WERI-Rb-1 (cell line): ENCODE measurements at places on chromosomes 1 and 21.
A peak's percentile ranks its signal among the peaks of the same experiment; 100 is the strongest.

- DNase-seq, result peak; percentile 14
Observed at GRCh38 chr1:91400133-91400725, 4.4 kb downstream of the HFM1 start.

DNA sequence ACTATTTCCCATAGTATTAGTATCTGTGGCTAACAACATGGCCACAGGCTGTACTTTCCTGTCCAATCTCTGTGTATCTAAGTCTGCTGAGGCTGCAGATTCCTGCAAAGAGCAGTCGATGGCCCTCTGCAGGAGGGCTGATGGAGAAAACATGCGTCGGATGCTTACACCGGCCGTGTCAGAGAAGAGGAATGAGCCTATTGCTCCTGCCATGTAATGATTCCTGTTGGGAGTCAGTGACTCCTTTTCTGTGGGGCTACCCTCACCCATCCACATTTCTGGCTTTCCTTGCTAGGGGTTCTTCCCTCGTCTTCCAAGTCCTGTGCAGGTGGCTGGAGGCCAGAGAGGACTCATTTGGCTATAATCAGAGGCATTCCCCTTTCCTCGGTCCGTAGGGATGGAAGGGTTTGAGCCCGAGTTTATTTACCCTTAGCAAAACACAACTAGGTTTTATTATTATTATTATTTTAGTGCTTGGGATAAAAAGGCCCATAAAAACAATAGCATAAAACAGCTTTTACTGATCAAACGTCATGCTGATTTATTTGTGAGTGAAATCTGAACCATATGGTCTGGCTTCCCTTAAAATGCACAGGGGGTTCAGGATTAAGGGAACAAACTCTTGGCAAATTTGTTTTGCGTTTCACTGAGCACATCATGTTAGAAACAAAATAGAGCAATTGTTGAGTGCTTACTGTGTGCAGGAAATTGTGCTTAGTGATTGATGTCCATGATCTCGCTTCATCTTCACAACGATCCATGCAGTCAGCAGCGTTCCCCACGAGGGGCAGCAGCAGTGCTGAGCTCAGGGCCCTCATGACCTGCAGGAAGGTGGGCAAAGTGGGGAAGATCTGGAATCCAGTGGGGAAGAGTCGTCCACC is 70.8 kb downstream of the KIF26B start:
- DNase-seq, result no peak

DNA sequence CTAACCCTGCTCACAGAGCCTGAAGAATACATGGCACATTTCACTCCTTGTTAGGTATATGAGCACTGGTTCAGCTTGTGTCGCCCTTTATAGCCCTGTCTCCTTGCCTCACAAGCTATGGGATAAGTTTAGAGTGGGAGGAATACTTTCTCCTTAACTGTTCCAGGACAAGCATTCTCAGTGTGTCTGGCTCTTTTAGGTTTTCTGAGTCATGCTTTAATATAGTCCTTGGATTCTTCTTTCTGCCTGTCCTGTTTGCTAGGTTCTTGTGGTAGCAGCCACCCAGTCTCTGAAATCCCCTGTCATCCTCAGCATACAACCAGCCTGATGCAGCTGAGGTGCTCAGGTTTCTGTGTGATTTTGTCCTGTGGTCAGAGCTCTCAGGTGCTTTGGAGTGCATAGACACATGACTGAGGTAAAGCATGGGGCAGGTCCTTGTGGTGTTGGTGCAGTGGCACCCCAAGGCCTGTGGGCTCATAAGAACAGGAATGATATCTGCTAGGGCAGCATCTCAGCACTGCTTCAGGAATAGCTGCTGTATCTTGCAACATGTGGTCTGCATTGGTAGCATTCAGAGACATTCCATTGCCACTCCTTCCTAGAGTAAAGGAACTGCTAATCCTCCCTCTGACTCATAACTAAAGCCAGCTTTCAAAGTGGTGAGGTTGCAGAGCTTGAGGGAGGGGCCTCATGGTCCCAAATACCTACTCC is 14.2 kb upstream of the CASQ2 start:
- no peak for DNase-seq

GRCh38 chr1:205939690-205940330 is 3.4 kb downstream of the SLC26A9 start:
- DNase-seq, result peak; percentile 87

- DNase-seq, result no peak
Observed at GRCh38 chr1:22108339-22109105, 34.4 kb downstream of the WNT4 start.

DNA sequence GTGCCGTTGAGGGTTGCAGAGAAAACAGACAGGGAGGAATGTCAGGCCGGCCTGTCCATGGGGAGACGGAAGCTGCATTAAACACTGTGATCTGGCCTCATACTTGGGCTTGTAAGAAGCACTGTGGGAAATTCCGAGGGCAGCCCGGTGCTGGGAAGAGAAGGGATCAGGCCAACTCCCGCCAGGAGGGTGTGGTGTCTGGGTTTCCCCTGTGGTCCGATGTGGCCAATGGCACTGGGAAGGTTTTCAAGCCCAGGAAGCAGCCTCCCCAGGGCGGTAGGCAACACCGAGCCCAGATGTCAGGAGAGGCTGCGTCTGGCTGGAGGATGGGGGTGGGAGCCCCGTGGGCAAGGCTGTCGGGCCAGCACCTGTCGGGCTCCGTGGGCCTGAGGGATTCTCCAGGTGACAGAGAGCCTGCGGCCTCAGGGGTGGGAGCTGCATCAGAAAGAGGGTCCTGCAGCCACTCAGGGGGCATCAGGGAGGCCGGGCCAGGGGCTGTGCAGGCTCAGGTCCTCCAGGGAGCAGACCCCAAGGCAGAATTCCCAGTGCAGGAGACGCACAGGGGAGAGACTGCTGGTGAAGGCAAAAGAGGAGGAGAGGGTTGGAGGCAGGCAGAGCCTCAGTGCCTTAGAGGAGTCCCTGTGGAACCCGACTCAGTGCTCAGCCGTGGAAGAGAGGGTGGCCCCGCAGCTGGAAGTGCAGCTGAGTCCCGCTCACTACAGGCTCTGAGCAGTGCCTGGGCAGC is 8.4 kb downstream of the UBASH3A start:
- no peak for DNase-seq

DNA sequence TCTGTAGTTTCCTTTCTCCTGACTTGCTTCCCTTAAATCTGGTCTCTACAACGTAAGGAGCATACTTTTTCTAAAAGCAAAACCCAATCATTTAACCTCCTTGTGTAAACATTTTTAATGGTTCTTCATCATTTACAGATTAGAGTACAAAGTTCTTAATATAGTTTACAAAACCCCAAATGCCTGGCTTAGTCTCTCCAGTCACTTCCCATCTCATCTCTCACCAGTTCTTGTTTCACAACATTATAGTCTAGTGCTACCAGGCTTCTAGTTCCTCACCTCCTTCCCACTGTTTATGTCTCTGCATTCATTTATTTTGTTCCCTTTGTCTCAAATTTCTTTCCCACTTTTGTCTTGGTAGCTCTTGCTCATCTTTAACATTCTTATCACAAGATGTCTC is 168.4 kb downstream of the FASLG start:
- no peak for DNase-seq

GRCh38 chr1:89598450-89599331 is 34.2 kb upstream of the LRRC8C start:
- no peak for DNase-seq

- DNase-seq, result no peak
Observed at GRCh38 chr1:214472364-214472763, 79.0 kb downstream of the PTPN14 start.

- DNase-seq, result peak; percentile 75
Observed at GRCh38 chr1:50271968-50272578, 151.2 kb downstream of the DMRTA2 start.

DNA sequence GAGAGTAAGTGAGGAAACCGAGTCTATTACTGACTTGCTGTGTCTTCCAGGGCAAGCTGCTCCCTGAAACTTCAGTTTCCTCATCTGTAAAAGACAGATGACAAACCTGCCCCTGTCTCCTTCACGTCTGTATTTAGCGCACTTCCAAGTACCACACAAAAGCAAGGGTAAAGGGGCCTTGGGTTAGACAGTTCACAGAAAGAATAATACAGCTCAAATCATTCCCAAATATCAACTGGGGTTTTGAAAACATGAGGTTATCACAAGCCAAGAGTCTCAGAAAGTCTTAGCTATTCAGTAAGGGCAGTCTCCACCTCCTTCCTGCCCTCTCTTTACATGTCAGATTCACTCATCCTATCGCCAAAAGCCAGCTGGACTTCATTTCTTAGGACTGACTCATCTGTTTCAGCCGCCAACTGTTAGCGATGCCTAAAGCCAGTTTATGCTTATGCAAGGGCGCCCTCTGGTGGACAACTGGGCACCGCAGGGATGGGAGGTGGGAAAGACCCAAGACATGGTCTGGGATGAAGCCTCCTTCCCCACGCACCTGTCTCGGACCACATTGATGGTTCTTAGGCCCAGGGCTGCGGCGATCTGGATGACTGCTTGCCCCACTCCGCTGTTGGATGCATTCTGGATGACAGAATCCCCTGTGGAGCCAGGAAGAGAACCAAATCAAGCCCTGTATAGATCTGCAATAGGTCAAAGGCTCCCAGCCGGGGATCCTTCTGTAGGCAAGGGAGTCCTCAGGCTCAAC is 21.1 kb upstream of the SRSF4 start:
- peak; percentile 94 for DNase-seq

DNA sequence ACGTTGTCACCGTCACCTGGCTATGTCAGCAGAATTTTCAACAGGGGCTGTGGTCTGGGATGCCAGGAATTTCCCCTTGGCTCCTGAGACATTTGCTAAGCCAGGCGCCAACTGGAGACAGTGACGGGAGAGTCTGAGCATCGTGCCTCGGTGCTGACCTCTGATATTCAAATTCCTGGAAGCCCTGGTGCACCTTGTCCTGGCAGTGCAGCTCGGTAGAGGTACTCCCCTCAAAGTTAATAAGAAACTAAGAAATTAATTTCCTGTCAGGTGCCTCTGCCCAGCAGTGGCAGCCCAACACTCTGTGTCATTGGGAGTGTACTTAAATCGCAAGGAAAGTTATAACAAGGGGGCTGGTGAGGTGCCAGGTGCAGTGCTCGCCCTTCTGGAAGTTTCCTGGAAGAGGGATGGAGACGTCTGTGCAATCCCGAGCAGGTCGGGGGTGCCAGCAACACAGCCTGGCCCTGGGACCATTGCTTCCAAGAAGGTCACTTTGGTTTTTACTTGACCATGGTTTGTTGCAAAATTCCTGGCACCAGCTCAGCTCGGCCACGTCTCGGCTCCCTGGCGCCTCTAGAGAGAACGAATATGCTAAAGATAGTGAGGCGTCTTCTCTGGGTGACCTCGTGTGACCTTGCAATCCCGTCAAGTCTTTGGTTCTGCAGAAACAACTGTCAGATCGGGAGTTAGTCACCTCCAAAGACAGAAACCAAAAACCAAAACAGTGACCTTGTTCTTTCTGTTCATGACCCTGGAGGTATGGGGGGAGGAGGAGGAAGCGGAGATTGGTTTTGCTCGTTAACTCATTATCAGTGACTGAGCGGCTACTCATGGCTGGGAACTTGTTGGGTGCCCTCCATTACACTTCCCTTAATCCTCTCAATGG is 149.5 kb upstream of the VAMP3 start:
- no peak for DNase-seq

- DNase-seq, result no peak
Observed at GRCh38 chr21:35873441-35873840, 186.9 kb downstream of the SETD4 start.

DNA sequence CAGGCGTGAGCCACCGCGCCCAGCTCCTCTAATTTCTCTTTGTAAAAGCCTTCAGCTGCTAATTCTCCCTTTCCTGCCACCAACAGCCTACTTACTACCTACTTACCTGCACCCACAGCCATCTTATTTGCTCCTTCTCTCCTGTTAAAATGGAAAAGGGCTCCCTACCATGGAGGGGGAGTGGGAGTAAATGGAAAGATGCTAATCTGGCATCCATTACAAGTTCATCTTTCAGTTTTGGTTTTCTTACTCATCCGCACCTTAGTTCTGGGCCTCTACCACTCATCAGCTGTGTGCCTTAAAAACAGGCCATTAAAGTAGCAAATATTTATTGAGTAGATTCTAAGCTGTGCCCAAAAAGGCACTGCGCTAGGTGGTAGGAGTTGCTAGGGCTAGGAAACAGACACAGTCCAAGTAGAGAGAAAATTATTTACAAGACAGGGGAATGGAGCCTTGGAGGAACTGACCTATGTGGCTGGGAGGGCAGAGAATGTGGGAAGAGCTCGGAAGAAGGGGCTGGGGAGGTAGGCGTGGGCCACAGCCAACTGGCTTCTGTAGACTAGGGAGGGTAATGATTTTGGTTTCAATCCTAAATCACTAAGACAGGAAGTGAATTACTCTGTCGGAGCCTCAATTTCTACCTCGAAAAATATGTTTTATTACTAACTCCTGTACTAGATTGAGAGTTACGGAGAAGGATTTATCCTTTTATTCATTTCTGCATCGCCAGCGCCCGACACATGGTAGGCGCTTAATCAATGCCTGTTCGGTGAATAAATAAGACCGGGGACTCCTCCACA is 685 bp upstream of the DDI2 start:
- DNase-seq, result no peak

- no peak for DNase-seq
Observed at GRCh38 chr1:92730476-92730875, 54.4 kb downstream of the EVI5 start.

- DNase-seq, result no peak
Observed at GRCh38 chr1:65213271-65214023, 65.4 kb downstream of the AK4 start.

GRCh38 chr1:77948841-77949424 is 29.9 kb downstream of the FUBP1 start:
- DNase-seq, result peak; percentile 68

DNA sequence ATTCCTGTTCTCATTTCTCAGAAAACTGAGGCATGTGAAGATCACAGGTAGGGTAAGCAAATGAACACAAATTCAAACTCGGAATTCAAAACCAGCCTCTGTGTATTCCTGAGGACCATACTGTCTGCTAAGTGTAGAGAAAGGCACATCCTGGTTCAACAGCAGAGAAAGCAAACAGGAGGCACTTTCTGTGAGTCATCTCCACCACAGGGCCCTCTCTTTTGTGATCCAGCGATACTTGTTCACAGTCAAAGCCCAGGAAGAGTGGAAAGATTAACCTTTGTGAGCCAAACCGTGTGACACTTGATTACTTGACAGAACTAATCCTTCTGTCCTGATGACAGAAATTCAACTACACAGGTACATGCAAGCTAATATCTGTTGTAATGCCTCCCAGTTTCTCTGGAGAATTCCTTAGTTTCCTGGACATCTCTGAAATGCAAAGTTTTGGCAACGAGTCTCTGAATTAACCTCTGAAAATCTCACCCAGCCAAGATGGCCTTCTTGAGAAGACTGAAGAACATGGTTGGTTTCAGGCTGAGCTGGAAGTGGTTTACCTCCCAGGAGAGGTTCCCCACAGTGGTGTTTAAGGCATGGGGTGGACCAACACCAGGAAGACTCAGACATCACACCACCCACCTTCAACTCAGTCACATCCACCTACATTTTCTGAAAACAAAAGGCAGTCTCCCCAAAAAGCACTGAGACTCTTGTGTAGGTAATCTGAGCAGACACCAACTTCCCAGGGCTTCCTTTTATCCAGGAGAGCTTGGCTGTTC is 98.2 kb upstream of the ERG start:
- DNase-seq, result no peak
